ENCODE measurements at places on chromosomes 7 and 10.

DNA sequence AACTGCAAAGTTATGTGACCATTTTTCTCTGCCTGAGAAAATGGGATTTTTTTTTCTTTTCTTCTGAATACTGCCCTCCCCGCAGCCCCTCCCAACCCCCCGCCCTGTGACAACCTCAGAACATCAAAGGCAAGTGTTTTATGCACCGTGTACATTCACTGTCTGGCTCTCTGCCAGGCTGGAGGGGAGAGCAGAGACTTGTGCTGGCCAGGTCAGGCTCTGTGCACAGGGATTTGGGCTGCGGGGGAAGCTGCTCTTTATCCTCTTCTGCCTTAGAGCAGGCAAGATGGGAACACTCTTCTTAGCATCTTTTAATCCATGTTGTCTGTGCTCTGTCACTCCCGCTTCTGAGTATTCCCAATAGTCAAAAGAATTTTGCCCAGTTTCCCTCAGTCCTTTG, 195.1 kb downstream of the CCSER2 start:
- no peak for DNase-seq

- no peak for DNase-seq
Measured at GRCh38 chr7:2072042-2072441, 160.7 kb downstream of the MAD1L1 start.

- no peak for DNase-seq
Measured at GRCh38 chr10:23196915-23197314, 4.8 kb downstream of the PTF1A start.

GRCh38 chr7:94303118-94303517, 91.6 kb upstream of the COL1A2 start:
- no peak for DNase-seq

DNA sequence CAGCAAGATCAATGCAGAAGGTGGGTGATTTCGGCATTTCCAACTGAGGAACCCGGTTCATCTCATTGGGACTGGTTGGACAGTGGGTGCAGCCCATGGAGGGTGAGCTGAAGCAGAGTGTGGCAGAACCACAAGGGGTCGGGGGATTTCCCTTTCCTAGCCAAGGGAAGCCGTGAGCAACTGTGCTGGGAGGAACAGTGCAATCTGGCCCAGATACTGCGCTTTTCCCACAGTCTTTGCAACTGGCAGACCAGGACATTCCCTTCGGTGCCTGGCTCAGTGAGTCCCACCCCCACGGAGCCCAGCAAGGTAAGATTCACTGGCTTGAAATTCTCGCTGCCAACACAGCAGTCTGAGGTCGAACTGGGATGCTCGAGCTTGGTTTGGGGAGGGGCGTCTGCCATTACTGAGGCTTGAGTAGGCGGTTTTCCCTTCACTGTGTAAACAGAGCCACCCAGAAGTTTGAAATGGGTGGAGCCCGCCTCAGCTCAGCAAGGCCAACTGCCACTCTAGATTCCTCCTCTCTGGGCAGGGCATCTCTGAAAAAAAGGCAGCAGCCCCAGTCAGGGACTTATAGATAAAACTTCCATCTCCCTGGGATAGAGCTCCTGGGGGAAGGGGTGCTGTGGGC, 58.6 kb upstream of the SLC26A5 start:
- no peak for DNase-seq

GRCh38 chr7:158345731-158346130, 241.9 kb downstream of the PTPRN2 start:
- DNase-seq: no peak

GRCh38 chr7:17142831-17143541, 155.5 kb upstream of the AHR start:
- DNase-seq: no peak

DNA sequence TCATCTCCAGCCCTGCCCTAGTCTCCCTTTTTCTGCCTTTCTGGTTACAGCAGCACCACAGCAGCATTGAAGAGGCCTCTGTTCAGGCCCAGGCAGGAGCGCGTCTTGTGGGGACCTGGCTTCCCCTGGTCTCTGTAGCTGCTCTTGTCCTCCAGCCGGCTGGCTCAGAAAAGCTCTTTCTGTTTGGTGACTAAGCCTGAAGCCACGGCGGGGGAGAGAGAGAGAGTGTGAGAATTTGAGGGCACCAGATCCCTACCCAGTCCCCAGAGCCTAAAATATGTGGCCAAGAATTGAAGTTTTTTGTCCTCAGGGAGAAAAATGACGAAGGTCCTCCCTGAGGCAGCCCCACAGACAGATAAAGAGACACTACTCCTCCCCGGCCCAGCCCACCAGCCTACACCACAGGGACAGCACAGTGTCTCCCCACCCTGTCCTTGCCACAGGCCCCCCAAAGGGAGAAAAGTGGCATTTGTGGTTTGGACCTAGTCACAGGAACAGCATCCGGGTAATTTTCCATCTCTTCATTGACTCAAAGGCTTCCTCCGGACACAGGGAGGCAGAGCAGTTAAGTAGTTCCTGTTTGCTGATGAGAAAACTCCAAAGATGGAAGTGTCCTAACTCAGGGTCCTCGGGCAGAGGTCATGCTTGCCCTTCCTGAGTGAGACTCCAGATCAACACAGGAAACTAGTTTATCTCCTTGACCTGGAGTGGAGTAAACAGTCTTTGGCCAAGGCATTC, 13.3 kb upstream of the FAM180A start:
- DNase-seq: peak; percentile 90

DNA sequence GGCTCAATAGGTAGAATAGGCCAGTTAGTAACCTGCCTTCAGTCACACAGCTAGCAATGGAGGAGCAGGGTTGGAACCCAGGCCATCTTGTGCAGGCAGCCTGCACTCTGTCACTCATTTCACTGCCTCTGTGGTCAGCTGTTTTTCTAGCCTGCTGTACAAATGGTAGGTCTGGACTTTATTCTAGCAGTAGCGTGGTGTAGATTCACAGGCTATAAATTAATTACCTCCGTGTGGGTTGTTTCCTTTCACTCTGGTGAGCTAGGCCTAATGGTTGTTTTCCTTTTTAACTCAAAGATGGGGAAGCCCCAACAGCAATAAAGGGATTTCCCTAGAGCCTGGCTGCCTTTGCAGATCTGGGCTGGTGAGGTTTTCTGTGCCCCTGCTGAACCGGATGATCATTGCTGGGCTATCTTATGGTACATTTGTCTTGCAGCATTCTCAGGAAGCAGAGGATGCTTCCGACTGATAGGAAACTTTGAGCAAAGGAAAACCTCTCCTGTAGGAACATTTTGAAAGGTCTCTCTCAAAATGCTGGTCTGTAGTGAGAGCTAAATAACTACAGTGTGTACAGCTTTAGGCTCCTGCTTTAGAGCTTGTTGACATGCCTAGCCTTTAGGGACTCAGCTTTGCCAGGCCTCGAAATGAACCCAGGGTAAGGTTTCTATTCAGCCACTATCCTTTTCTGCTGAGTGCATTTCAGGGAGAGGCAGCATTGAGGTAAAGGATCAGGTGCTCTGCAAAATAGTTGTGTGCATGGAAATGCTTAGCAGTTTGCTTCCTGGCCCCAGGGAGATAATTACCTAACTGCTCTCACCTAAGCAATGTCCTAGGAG, 157.4 kb downstream of the ST7 start:
- DNase-seq: no peak

DNA sequence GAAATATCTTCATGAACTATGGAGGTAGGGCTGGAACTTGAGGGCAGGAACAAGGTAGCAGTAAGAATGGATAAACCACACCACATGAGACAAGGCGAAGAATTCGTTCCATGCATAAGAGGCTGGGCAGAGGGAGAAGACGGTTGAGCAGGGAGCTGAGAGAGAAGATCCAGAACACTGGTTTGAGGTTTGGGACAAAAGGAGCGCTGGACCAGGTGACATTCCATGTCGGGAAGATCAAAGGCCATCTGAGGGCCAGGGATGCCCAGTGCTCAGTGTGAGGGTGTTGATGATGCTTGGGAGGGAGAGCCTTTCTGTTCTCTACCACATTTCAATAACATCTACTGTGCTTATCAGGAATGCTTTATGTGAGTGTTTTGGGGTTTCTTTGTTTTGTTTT, 52.8 kb downstream of the WIPF3 start:
- DNase-seq: no peak

DNA sequence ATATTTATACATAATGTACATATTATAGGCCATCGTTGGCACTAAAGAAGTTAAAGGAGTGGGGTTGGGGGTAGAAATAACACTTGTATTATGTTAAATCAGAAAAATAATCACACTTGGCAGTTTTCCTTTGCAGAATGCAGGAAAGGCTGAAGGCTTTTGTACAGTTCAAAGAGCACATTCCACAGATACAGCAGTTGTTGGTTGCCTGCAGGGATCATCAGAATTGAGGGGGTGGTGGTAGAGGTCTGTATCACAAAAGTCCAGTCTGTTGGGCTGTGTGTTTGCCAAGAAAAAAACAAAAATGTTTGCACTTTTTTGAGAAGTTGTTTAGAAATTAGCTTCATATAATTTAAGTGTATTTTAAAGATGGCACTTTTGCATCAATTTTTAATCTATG, 231.8 kb upstream of the FOXP2 start:
- DNase-seq: no peak

GRCh38 chr7:33893377-33893776, 12.0 kb upstream of the BMPER start:
- no peak for DNase-seq

DNA sequence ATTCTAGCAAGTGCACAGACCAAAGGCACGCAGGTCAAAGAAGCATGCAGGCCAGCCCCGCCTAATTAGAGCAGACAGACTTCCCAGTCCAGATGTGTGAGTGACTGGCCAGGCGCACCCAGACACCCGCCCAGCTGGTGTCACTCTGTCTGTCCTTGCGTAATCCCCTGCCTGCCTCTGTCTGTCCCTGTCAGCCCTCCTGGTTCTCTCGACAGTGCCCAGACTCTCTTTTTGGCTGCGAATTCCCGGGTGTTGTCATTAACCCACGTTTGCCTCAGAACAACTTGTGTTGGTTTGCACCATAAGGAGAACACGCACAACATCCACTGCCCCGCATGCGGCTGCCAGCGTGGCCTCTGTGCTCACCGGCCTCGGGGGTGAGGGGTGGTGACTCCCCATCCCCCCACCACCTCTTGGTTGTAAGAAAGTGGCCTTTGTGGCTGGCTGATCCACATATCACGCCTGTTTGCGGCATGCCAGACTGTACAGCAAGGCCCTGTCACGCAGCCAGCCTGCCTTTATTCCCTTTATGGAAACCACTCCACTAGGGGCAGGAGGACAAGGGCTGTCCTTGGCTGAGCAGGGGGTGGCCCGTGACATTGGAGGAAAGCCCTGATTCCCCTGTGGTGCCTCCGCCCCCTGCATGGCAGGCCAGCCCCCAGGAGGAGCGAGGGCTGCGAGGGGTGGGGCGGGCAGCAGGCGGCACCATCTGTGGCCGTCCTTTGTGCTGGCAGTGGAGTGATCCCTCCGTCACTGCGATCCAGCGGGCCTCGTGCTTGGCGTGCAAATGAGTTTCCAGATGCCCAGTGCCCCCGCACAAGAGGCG, 72.8 kb upstream of the PPIF start:
- DNase-seq: peak; percentile 97

GRCh38 chr10:62794306-62794705, 10.2 kb upstream of the ADO start:
- no peak for DNase-seq

DNA sequence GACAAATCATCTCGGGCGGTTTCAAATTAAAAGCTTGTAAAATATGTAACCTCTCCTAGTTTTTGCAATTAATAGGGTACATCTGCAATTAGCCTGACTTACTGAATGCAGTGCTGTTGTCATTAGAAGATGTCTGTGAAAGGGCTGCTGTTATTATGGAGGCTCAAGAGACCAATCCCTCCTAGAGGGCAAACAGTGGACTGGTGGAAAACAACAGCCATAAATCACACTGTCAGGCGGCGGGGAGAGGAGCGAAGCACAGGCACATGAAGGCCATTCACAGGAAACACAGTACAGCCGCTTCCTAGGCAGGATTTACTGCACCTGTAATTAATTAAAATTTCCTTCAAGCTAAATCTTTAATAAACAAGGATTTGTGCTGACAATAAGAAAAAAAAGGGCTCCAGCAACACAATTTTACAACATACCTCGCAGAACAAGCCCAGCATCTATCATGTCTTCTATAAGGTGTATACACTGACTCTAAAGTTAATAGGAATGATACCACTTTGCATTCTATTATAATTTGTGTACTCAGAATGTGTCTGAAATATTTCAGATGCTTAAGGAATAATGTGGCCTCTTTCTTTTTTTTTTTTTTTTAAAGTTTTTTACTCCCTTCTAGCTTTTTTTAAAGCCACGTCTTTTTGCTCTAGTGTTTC, 50.7 kb downstream of the ERCC6 start:
- DNase-seq: no peak

GRCh38 chr7:44318332-44318731, 7.1 kb downstream of the CAMK2B start:
- DNase-seq: no peak

GRCh38 chr10:45592432-45592831, 80.1 kb downstream of the ZFAND4 start:
- no peak for DNase-seq

DNA sequence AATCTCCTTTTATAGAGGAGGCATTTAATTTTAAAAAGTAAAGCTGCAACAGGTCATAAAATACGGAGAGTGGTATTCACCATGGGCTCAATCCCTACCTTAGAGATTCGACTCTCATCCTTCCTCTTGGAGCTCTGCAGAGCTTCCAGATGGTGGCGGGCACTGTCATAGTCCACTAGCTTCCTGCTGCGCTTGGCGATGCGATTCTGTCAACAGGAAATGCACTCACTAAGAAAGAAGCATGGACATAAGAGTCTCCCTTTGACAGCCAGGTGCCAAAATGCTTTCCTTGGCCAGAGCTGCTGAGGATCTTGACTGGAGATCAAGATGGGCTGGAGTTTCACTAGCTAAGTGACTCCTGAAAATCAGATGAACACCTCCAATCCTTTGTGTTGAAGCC, 154.4 kb downstream of the AMPH start:
- no peak for DNase-seq

GRCh38 chr7:24812305-24812945, 55.2 kb upstream of the GSDME start:
- DNase-seq: no peak

- DNase-seq: no peak
Measured at GRCh38 chr10:36051500-36051991, 409.4 kb upstream of the FZD8 start.

GRCh38 chr7:25988640-25989039, 163.4 kb upstream of the NFE2L3 start:
- no peak for DNase-seq

DNA sequence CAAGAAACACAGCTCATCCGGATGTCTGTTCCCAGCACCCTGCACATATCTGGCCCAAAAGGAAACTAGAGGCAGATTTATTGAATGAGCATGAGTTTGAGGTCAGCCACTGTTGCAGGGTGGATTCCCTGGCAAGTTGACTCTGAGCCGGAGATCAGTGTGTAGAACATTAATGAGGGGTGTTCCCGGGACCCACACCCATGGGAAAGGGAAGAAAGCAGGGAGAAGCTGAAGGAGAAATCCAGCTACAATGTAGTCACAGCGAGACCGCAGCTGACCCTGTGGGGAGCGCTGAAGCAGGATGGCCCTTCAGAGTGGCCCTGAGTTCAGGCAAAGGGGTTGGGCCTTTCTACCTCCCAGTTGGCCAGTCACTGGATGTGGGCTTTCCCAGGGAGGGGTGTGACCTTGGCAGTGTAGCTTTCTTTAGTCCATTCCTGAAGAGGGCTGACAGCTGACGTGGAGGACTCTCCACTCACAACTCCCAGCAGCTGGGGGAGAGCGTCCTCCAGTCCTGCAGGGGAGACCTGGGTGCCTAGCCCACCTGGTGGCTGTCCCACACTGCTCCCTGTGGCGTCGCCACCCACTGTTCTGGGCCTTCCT, 324.2 kb upstream of the ZMIZ1 start:
- no peak for DNase-seq

GRCh38 chr10:130550952-130551674, 414.9 kb downstream of the GLRX3 start:
- no peak for DNase-seq

- no peak for DNase-seq
Measured at GRCh38 chr10:24303522-24304310, 94.8 kb downstream of the KIAA1217 start.

- no peak for DNase-seq
Measured at GRCh38 chr7:138892006-138892630, 89.1 kb downstream of the KIAA1549 start.

Measured in coronary artery (tissue), 2 donors.